ENCODE measurements at places on chromosomes 16 and 17.

GRCh38 chr17:15039366-15039765 is 225.8 kb downstream of the PMP22 start:
- DNase-seq, result no peak

- DNase-seq, result no peak
Observed at GRCh38 chr16:66245072-66245471, 121.4 kb upstream of the CDH5 start.

DNA sequence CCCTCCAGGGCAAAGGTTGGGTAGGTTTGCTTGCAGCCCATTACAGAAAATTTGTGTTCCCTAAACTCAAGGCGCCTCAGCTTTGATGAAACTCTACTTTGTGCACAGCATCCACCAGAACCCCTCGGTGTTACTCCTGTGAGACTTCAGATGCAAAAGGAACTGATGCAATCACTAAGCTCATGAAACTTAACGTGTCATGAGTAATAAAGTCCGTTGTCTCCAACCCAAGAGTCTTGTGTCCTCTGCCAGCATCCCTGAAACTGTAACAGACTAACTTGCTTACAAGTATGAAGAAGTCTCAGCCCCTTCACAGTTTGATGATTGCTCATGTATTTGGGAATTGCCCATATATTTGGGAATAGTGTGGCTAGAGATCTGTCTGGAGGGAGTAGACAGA is 74.8 kb upstream of the MARCHF10 start:
- DNase-seq, result no peak

DNA sequence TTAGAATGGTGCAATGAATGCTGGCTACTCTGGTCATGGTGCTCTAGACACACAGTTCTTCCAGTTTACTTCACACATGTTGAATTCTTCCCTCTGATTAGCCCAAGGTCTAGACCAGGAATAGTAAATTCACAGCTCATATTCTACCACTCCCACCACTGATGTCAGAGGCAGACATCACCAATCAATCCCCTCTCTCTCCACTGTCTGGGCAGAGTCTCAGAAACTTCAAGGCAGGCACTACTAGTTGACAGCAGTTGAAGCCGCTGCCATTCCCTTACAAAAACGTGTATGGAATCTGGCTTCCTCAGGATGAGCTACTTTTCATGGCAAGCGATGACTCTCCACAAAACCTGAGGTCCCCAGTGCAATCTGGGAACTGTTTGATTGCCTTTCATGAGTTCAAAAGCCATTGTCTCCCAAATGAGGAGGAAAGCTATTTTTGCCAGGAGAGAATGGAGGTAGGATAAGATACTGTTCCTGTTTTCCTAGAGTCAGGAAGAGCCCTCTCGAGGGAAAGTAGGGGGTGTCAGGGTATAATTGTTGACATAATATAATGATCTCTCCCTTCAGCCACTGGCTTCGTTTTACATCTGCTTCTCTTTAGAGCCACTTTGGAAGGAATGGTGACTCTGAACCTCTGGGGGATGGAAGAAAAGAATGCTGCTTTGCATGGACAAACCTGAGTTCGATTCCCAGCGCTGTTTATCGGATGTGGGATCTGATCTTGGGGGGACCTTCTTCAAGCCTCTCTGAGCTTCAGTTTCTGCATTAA is 90.0 kb downstream of the FOXL1 start:
- DNase-seq, result no peak

DNA sequence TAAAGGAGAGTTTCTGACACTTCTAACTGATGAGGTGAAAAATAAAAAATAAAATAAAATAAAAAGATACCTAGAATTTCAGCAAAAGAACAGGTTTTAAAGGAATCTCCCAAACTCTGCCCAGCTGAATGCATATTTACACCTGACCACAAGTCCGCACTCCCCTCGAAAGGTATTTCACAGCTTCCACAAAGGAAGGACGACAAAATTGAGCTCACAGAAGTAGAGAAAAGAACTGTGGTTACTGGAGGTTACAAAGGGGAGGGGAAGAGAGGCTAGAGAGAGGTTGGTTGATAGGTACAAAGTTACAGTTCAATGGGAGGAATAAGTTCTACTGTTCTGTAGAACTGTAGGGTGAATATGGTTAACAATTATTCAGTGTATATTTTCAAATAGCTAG is 5.0 kb downstream of the LITAF start:
- no peak for DNase-seq

DNA sequence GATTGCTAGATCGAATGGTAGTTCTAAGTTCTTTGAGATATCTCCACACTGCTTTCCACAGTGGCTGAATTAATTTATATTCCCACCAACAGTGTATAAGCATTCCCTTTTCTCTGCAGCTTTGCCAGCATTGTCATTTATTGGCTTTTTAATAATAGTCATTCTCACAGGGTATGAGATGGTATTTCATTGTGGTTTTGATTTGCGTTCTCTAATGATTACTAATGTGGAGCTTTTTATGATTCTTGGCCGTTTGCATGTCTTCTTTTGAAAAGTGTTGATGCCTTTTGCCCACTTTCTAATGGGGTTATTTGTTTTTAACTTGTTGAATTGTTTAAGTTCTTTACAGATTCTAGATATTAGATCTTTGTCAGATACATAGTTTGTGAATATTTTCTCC is 36.5 kb upstream of the BCAS3 start:
- DNase-seq, result no peak

DNA sequence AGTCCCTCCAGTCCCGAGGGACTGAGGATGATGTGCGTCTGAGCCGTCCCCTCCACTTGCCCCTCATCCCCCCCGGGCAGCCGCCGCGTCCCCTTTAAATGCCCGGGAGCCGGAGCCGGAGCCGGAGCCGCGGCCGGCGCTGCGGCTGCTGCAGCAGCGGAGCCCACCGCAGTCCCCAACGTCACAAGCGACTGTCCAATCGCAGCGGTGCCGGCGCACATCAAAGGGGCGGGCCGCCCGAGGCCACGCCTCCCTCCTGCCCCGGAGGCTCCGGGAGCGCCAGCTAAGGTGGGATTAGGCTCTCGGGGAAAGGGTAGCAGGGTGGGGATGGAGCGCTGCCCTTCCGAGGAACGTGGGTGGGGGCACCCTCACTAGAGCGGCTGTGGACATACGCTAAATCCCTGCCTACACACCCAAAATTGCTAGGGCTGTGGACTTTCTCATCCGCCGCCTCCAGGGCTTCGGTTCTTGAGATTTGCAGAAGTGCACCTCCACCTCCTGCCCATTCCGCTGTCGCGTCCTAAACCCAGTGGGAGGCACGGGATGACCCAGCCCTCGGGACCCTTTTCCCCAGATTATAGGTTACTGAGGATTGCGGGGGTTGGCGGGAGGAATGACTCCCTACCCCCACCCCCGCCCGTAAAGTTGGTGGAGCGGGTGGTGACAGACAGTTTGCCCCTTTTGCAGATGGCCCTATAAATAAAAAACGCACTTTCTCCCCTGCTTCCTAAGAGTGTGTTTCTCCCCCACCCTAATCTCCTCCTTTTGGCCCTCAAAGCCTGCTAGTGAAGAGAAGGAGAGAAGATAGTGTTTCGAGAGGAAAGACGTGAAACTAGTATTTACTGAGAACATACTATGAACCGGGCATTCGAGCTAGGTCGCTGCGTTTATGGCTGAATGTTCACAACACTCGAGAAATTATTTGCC is at the start of gene PHOSPHO1:
PHOSPHO1 (minus strand) TSS at position 152 of the 927 bp plus-strand sequence. CDS start 4,096 bp downstream, outside the sequence.
- peak; percentile 89 for DNase-seq

DNA sequence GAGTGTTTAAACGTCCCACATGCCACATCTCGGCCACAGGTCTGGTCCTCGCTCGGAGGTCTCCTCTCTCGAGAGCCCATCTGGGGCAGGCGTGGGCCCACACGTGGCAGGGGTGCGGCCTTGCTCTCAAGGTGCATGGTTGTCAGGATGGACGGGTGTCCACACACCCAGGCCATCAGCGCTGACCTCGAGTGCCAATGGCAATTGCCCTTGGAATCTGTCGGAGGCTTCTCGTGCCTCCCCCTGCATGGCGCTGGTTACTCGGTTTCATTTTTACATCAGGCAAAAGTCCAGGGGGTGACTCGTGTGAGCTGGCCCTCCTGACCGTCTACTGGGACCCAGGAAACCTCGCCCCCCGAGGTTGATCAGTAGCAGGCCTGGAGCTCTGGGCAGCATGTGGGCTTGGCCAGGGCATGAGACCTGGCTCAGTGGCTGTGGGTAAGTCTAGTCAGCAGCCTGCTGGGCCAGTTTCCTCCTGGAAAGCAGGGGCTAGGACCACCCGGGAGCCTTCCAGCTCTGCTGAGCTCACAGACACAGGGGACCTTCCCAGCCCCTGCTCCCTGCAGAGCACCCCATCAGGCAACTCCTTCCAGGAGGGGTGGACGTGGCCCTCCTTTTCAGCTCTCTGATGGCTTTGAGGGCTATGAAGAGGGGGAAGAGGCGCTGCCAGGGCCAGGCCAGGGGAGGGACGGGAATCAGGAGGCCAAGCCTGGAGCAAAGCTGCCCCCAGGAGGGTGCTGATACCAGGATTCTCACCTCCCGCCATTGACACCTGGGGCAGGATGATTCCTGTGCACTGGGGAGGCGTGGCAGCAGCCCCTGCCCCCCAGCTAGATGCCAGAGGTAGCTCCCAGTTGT is 3.7 kb upstream of the ZNF469 start:
- DNase-seq, result no peak

- no peak for DNase-seq
Observed at GRCh38 chr17:9237661-9238301, 216.5 kb downstream of the NTN1 start.

DNA sequence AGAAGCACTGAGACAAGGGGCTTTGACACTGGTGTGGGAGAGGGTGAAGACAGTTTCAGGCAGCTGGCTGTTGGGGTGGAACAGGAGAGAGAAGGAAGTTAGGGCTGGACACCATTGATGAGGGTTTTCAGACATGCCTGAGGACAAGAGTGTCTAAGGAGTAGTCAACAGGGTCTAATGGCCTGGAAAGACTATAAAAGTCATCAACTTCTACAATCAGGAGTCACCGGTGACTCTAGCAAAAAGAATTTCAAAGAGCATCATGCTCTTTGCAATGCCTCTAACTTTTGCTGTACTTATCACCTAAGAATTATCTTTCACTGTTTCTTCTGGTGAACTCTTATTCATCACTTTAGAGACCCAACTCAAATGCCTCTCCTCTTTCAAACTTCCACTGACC is 213.9 kb downstream of the C16orf78 start:
- DNase-seq, result no peak

- DNase-seq, result no peak
Observed at GRCh38 chr16:35180970-35181369, 1721.6 kb downstream of the TP53TG3F start.

- DNase-seq, result no peak
Observed at GRCh38 chr17:47822785-47823184, 1.2 kb upstream of the OSBPL7 start.

- DNase-seq, result no peak
Observed at GRCh38 chr17:43648916-43649315, 12.8 kb downstream of the MEOX1 start.

DNA sequence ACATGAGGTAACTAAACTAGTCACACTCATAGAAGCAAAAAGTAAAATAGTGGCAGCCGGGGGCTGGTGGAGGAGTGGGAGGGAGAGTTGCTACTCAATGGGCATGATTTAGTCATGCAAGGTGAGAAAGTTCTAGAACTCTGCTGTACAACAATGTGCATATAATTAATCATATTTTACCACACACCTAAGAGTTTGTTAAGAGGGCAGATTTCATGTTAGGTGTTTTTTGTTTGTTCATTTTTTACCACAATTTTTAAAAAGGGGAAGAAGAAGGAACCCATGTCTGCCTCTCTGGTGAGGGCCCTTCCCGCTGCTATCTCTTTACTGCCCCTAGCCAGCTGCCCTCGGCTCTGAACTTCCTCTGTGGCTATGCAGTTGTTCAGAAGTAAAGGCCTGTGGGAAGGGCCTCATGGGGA is 11.2 kb downstream of the CD300LB start:
- peak; percentile 63 for DNase-seq

- no peak for DNase-seq
Observed at GRCh38 chr16:84531671-84532111, 27.2 kb upstream of the MEAK7 start.

DNA sequence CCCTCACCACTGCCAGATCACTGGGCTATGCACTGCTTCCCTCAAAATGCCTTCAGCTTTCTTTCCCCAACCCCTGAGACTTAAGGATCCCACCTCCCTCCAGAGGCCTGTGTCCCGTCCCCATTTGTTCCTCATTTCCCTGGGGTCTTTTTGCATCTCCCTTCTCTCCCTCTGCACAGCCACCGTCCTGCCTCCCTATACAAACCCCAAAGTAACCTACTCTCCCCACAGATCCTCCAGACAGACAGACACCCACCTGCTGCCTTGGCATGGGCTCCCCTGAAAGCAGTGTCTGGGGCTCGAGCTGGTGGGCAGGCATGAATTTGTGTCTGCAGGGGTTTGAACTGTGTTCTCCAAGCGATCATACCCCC is 69.4 kb upstream of the TNRC6C start:
- DNase-seq, result no peak

- no peak for DNase-seq
Observed at GRCh38 chr17:72915625-72916081, 176.8 kb downstream of the SLC39A11 start.

GRCh38 chr16:68197250-68197649 is 38.7 kb downstream of the ESRP2 start:
- no peak for DNase-seq

- DNase-seq, result peak; percentile 77
Observed at GRCh38 chr17:45296003-45296832, 20.6 kb downstream of the MAP3K14 start.

- DNase-seq, result no peak
Observed at GRCh38 chr17:74888469-74888868, 5.0 kb downstream of the FADS6 start.
